Stimulated activated CD4-positive, alpha-beta T cell treated with anti-CD3 and anti-CD28 coated beads, Interleukin-4, amount 100 ng/mL, for 1 hour (primary cell): ENCODE measurements at places on chromosomes 13 and 19.

DNA sequence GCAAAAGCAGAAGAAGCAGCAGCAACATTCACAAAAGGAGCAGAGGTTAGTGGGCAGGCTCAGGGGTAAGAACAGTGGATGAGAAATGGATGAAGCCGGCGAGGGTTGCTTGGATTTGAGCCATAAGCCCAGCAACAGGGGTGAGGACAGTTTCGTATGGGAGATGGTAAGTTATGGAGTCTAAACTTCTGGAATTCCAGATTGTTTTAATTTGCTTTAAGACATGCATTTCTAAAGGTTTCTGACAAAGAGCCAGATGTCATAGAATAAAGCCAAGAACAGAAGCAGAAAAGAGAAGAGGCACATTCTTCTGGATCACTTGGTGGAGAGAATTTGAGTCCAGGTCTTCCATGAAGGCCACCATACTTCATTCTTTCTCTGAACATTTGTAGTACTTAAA is 76.6 kb downstream of the TNFSF11 start:
- DNase-seq, result no peak

GRCh38 chr19:43777163-43777695 is 3.5 kb downstream of the KCNN4 start:
- no peak for DNase-seq

DNA sequence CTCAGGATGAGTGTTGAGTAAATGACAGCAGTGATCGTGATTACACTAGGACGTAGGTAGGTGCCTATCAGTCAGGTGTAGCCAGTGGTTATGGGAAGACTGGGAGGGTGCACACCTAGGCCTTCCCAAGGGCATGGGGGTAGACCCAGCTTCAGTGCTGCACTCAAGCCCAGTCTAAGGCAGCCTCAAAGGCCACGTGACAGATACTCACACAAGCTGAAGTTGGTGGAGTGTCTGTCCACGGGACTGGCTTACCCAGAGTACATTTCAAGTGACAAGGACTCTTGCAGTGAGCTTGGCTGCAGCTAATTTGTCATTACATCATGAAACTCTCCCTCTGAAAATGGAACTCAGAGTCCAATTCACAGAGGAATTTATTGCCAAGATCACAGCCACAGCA is 118.3 kb downstream of the SHISA2 start:
- no peak for DNase-seq

DNA sequence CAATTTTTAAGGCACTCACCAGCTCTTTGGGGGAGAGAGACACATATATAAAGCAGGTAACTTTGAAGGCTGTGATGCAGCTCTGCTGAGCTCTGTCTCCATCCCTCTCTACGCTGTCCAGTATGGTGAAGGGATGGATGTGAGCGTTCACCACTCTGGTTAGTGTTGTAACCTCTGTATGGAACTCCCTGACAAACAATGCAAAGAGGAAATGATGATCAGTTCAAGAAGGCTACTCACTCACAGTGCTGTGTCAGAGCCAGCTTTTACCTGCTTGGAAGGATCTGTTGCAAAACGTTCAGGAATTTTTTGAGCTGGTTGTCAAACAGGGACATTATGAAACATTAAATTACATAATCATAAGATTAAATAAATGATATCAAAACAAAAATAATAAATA is 90.8 kb upstream of the SLC10A2 start:
- no peak for DNase-seq

GRCh38 chr13:113630296-113630695 is 27.7 kb downstream of the ATP4B start:
- no peak for DNase-seq

DNA sequence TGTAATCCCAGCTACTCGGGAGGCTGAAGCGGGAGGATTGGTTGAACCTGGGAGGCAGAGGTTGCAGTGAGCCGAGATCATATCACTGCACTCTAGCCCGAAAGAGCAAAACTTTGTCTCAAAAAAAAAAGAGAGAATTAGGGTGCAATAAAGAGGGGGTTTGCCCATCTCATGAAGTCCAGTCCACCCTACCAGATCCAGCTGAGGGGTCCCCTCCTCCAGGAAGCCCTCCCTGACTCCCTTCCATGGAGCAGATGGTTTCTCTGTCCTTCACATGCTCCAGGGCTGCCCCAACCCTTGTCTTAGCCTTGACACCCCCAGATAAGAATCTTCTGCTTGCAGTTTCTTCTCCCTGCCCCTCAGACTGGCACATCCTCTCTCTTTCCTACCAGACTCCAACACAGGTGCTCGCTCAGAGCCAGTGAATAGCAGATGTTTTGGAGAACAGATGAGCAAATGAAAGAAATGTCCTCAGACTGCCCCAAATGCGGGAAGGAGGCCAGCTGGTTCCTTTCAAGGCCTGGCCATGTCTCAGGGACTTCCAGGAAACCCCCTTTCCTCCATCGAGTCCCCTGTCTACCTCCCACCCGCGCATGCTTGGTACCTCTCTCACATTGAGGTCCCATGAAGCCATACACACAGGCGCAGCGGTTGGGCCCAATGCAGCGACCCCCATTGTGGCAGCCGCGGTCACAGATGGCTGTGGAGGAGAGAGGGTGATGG is 5.0 kb downstream of the FBN3 start:
- no peak for DNase-seq

- DNase-seq, result no peak
Measured at GRCh38 chr19:591099-591958, 1.6 kb downstream of the HCN2 start.

GRCh38 chr19:4443966-4444764 is 13.4 kb downstream of the UBXN6 start:
- no peak for DNase-seq
